ENCODE measurements at places on chromosomes 2 and 18.

- no peak for DNase-seq
Observed at GRCh38 chr2:238700506-238701340, 147.2 kb upstream of the TWIST2 start.

DNA sequence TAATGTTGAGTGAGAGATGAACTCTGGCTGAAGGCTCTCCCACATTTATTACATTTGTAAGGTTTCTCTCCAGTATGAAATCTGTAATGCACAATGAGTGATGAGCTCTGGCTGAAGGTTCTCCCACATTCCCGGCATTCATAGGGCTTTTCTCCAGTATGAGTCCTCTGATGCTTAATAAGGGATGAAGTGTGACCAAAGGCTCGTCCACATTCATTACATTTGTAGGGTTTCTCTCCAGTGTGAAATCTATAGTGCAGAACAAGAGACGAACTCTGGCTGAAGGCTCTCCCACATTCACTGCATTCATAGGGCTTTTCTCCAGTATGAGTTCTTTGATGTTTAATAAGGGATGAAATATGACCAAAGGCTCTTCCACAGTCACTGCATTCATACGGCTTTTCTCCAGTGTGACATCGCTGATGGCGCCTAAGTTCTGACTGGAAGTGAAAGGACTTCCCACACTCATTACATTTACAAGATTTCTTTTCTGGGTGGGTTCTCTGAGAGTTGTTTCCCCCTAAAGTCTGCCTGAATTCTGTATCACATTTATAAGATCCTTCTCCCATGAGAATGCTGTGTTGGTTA, 10.2 kb downstream of the ZNF514 start:
- no peak for DNase-seq

GRCh38 chr2:65232636-65233035, 5.0 kb downstream of the ACTR2 start:
- DNase-seq, result no peak

GRCh38 chr2:23271230-23271629, 113.7 kb upstream of the KLHL29 start:
- no peak for DNase-seq

DNA sequence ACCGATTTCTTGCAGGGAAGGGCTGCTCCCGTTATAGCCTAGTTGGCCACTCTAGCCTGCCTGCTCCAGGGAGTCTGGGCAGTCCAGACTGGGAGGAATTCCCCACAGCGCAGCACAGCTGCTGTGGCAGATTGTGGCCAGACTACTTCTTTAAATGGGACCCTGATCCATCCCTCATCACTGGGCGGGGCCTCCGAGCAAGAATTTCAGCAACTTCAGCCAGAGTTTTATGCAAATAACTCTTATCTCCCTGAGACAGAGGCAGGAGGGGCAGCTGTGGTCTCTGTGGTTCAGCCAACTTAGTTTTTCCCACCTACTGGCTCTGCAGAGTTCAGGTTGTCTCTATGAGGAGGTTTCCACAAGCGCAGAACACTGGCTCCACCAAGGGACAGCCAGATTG, 1583.2 kb downstream of the SUCLG1 start:
- DNase-seq, result peak; percentile 23

DNA sequence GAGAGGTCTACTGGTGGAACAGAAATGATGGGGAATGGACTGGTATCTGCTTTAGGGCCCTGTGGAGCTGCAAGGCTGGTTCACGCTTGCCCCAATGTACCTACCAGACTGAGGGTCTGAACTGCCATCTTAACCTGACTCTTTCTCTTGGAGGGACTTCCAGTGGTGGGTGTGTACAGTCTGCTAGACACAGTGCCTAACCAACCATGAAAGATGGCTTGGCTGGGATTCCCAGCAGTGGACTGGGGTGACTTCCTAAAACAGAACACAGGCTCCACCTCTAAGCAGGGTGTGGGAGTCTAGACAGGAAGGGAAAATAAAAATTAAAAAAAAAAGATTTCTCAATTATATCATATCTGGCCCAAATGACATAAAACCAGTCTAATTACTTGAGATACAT, 25.5 kb upstream of the MYO3B start:
- DNase-seq, result no peak

DNA sequence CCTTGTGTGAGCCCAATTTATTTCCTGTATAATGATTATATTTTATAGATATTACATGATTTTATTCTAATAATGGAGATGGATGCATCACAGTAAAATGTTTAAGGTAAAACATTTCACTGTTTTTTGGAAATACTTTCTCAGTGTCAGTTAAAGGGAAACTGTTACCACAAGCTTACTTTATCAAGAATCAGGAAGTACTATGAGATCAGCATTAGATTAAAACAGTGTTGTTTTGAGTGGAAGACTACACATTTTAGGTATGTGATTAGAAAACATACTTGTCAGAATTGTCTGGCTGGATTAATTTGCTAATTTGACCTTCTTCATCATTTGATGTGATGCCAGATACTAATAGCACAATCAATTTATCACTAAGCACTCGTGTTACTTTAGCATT, at the start of gene HRH4:
Gene HRH4 (plus strand): TSS at position 250 of the 400 bp plus-strand sequence. CDS start 92 bp downstream, at position 342.
- no peak for DNase-seq

GRCh38 chr2:55364189-55365055, 55.2 kb downstream of the CCDC88A start:
- DNase-seq, result no peak

GRCh38 chr18:840023-840408, 28.0 kb upstream of the YES1 start:
- no peak for DNase-seq

GRCh38 chr2:174247474-174248186, 702 bp downstream of the OLA1 start:
- no peak for DNase-seq

- no peak for DNase-seq
Observed at GRCh38 chr2:10282611-10283105, 20.0 kb upstream of the HPCAL1 start.

DNA sequence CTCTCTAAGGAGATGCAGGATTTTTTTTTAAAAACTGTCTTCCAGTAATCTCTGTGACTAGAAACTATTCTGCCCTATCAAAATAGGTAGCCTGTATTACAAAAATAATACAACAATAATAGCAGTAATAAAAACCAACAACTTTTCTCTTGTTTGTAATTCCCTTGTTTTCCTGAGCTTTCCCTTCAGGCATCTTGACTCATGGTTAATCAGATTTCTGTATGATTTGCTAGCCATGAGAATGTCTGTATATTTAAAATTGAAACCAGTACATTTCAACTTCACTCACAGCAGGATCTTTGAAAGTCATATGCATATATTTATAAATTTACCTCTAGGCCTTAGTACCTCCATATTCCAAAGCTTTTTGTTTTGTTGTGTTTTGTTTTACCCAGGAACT, 38.2 kb downstream of the SLC4A10 start:
- no peak for DNase-seq

- no peak for DNase-seq
Observed at GRCh38 chr18:61854578-61855448, 38.0 kb downstream of the RNF152 start.

- no peak for DNase-seq
Observed at GRCh38 chr2:190972846-190973245, 41.1 kb downstream of the STAT1 start.

DNA sequence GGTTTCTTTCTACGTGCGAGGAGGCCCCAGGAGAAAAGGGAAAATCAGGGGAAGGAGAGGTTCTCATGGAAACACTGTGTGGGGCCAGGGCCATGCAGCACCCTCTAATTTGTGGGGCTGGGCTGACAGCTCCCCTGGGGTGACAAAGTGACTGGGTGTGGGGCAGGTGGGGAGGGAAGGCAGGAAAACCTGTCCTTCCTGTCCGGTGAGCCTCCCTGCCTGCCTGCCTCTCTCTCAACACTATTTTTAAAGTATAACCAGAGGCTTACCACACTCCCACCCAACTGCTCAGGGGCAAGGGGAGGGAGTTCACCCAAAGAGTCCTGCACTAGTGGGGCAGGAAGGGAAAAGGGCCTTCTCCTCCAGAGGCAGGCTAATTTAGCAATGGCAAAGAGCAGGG, 10.5 kb upstream of the EPAS1 start:
- DNase-seq, result no peak

DNA sequence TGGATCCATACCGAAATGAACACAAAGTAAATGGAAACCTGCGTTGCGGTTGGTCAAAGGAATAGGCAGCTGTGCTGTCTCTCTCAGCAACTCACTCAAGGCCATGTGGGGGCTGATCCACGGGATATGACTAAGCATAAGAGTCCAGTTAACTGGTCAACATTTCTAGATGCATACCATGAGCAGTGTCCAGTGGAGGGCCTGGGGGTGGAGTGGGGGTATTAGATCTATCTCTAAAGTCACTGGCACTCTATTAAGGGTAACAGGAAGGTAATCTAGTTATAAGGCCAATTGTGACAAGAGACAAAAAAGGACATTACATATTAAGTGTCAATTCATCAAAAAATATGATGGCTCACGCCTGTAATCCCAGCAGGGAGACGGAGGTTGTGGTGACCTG, 136.8 kb downstream of the TTC32 start:
- DNase-seq, result no peak

DNA sequence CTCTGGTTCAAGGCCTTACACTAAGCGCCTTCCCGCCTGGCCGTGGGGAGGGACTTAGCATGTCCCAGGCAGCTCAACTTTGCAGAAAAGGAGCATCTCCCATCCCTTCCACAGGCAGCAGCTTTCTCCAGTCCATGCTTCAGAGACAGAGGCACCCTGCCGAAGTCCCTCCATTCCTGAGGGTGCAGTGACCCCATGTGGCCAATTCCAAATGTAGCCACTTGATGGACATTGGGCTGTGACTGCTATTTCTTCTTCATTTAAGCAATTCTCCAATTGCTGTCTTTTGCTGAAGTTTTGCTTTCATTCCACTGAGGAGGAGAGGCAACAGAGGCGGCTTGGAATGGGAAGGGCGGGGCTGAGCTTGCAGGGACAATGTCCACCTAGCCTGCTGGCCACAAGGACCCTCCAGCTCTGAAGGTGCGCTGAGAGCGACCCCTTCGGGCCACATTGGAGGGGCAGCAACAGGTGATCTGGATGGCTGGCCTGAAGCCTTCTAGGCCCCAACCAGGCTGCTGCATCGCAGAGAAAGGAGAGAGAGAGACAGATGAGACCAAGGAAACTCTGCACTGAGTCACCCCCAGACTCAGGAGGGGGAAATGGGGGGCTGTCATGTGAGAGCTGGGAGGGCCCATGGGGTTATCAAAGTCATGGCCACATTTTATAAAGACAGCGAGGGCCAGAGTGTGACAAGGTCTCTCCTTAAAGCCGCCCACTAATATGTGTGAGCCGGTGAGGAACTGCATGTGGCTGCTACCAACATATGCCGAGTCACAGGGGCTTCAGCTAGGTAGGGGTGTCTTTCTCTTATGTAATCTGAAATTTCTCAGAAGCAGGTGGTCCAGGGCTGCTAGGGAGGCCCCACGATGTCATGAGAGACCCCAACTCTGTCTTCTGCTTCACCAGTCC, 61.3 kb downstream of the LONRF2 start:
- DNase-seq, result peak; percentile 82

- no peak for DNase-seq
Observed at GRCh38 chr2:64404002-64404731, 49.8 kb upstream of the LGALSL start.

DNA sequence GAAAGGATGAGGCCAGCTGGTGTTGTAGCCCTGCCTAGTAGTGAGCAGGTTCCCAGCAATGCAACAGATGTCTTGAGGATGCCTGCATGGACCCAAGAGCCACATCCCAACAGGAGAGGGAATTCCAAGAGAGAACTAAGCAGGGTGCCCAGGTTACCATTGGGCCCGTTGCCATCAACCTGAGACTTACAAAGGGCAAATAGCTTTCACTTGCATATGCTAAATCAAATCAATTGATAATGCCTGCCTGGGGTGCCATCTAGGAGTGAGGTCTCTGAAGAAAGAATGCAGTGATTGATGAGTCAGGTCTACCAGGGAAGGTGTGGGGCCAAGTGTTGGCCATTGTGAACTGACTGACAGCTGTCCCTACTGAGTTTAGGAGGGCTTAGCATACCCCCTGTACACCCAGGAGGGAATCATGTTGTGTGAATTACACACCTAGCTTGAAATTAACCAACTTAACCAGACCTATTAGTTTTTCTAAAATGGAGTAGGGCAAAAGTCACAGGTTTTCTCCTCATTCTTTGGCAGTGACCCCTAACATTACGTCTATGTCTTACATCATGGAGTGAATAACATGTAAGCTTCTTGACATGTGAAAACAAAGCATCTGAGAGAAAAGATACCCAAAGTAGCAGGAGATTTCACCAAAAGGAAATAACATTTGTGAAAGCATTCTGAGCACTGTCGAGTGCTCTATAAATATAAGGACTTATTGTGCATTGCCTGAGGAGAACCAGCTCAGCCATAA, 32.3 kb downstream of the FHOD3 start:
- DNase-seq, result no peak

DNA sequence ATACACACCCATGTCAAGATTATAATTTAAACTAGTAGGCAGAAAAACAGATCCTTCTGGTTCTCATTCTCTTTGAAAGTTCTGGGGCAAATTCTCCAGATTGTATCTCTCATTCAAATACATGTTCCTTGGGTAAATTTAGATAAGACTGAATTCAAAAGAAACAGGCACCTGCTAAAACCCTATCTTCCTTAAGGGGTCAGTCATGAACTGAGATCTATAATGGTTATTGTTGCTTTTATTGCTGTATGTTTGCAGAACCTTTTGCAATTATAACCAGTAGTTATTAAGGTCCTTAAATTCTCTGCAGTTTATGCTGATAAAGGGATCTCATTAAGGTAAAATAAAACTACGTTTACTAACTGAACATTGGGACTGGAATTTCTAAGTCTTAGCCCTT, 83.5 kb downstream of the MYO5B start:
- no peak for DNase-seq
